Esophagus muscularis mucosa (tissue), 4 donors: ENCODE measurements at places on chromosomes 12 and 14. TPM values are rescaled to one million over a fixed set of nuclear protein-coding genes. Genes with fewer than 3 reads are reported as not detected.

DNA sequence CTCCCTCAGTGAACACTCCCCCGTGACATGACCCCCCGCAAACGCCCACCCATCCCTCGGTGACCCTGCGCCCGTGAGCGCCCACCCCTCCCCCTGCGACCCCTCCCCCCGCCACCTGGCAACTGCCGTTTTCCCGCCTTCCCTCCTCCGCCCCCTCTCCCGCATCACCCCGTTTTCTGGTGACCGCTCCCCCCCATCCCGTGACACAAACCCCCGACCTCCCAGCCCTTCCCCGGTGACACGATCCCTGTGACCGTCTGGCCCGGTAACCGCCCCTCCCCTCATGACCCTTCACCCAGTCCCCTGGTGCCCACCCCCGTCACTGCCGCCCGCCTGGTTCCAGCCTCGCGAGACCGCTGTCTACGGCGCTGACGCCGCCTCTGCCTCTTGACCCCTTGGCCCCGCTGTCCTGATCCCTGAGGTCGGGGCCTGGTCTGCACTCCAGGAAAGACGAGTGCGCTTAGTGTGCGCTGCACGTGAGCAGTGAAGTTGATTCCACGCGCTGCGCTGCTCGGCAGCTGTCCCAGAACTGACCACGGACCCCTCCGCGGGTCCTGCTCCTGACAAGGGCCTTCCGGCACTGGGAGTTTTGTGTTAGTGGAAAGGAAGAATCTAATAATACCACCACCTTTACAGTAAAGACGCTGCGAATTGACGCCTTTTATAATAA lies 59.4 kb downstream of the DDX51 start:
- no peak for DNase-seq

Gene NAV3
- total RNA-seq = 9.6 TPM

Gene M6PR
- 96.3 TPM for total RNA-seq

- no peak for DNase-seq
These were observed 1.9 kb downstream of the HEATR5A start for GRCh38 chr14:31418440-31418839.

DNA sequence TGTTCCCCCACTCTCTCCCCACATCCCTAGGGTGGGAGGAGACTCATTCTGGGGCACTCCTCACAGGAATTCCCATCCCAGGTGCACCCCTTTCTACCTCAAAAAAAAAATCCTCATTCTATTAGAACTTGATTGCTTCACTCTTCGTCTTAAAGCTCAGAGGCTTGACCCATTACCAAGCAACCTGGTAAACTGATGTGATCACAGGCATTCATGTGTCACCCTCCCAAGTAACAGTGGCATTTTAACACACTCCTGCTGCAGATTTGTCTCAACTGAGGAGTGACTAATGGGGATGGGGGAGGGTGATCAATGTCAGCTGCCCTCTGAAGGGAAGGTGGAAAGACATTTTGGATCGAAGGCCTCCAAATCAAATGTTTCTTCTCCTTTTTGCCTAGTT lies 78.1 kb upstream of the PTHLH start:
- DNase-seq = no peak

Gene RAD9B
- total RNA-seq = 2.2 TPM

DNA sequence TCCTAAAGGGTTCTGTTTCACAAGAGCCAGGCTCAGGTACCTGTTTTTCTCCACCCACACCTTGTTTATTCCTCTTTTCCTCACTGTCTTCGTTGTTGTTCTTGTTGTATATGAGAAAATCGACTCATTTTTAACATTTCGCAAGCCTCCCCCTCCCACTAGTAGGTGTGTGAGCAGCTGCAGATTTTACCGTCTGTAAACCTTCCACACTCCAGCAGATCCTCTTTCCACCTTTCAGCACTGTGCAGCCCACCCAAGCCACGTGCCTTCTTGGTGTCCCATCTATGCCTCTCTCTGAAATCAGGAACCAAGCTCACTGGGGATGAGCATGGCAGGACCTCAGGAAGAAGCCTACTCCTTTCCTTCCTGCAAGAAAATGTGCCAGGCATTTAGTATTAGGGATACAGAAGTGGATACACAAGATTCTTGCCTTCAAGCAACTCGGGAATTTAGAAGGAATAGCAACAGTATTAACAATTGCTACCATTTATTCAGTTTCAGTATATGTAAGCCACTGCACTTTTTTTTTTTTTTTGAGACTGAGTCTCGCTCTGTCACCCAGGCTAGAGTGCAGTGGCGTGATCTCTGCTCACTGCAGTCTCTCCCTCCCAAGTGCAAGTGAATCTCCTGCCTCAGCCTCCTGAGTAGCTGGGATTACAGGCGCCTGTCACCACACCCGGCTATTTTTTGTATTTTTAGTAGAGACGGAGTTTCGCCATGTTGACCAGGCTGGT lies 113.6 kb downstream of the CHST11 start:
- DNase-seq = no peak

Gene EEF1AKMT3
- total RNA-seq = 13.2 TPM

- no peak for DNase-seq
These were observed 102.6 kb upstream of the MED13L start for GRCh38 chr12:116380108-116380507.

DNA sequence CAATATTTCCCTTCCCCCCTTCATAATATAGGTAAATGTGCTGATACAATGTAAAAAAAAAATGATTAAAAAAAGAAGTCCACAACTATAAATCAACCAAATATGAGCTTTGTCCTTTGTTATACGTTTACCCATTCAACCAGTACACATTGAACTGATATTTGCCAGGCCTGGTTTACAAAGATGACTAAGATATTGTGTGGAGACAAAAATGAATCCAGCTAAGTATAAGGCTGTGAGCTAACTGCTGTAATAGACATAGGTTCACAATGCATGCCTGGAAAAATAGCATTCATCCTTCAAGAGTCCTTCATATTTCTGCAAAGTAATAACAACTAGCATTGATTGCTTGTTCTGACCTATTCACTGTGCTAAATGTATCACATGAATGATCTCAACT lies 6.9 kb downstream of the C12orf56 start:
- DNase-seq = no peak

- DNase-seq = no peak
These were observed 138.5 kb downstream of the ANO6 start for GRCh38 chr12:45354399-45354798.

Gene PRH2
- not detected for total RNA-seq

GRCh38 chr14:104301731-104302460 lies 163.5 kb downstream of the KIF26A start:
- DNase-seq = no peak

Gene MANSC4
- total RNA-seq = not detected

Gene BDKRB1
- total RNA-seq = 0.42 TPM

Gene RD3L
- not detected for total RNA-seq

Gene NPFF
- not detected for total RNA-seq

- DNase-seq = no peak
These were observed 181.4 kb upstream of the PWP1 start for GRCh38 chr12:107503887-107504885.

- DNase-seq = no peak
These were observed 7.1 kb downstream of the RAPGEF3 start for GRCh38 chr12:47751561-47751960.

- no peak for DNase-seq
These were observed 513.0 kb upstream of the SEL1L start for GRCh38 chr14:82046512-82047226.

GRCh38 chr12:15265875-15266274 lies 44.7 kb upstream of the RERG start:
- DNase-seq = no peak

Gene CLEC6A
- total RNA-seq = not detected

DNA sequence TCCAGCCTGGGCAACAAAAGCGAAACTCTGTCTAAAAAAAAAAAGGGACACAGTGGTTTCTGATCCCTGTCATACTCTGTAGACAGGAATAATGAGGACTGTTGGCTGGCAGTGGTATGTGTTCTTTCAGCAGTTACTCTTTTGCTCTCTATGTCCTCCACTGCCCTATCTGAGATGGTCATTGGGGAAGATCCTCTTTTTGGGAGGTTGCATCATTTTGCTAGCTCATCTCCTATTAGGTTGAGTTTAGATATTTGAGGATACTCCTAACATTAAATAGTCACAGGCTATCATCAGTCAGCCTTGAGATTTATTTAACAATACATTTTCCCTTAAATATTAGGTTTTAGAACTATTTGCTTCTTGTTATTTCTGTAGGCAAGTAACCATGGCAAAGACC lies 5.9 kb upstream of the CCDC91 start:
- no peak for DNase-seq
